ENCODE measurements at places on chromosomes 6 and 20.

GRCh38 chr20:50555662-50556061 lies 45.5 kb downstream of the PTPN1 start:
- DNase-seq = no peak

DNA sequence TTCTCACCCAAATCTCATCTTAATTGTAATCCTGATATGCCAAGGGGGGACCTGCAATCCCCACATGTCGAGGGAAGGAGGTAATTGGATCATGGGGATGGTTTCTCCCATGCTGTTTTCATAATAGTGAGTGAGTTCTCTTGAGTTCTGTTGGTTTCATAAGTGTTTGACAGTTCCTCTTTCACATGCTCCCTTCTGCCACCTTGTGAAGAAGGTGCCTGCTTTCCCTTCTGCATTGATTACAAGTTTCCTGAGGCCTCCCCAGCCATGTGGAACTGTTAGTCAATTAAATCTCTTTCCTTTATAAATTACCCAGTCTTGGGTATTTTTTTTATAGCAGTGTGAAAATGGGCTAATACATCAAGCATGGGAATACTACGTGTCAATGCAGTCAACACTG lies 925.0 kb upstream of the MAN1A1 start:
- DNase-seq = no peak

DNA sequence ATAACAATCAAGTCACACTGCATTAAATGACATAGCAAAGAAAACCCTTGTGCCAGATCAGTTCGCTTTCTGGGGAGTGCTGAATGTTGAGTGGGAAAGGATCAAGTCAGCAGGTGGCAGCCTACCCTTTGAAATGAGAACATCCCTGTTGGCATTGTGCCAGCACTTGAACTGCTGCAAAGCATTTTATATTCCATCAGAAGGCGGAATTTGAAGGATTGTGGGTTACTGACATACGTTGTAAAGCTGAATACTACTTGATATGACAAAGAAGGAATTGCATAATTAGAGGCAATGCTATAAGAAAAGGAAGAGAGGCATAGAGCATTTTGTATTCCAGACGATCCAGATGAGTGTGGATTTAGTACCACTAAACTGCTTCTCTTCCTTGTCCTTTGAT lies 26.5 kb downstream of the BCKDHB start:
- DNase-seq = peak; percentile 47

DNA sequence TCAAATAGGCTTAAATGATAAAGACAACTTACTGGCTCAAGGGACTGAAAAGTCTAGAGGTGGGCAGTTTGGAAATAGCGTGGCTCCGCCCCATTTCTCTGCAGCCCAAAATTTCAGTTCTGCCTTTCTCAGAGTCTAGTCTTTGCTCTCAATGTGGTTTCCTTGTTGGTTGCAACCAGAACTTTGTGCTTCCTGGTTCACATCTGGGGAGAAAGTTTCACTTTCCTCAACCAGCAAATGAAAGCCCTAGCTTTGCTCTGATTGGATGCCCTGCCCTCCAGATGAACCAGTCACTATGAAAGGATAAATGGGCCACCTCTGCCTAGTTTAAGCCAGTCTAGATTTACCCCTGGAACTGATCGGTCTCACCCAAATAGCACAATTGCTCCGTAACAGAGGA lies 14.9 kb downstream of the SYCP2L start:
- no peak for DNase-seq

GRCh38 chr6:100393493-100393892 lies 71.2 kb downstream of the SIM1 start:
- no peak for DNase-seq

GRCh38 chr20:39010496-39010895 lies 48.4 kb downstream of the DHX35 start:
- DNase-seq = no peak

DNA sequence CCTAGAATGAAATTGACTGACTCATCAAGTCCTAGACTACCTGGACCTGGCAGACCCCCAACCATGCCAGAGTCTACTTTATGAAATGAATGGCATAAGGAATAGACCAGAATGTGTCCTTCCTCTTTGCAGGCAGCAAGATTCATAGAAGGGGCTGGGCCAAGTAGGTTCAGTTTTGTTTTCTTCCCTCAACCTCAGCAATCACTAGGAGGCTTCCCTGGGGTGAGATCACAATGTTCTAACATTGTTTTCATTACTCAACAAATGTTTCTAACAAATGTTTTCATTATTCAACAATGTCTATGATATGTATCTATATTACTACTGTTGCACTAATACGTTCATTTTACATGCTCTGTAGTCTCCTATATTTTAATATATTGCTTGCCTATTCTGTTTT lies 8.4 kb upstream of the FAM162B start:
- DNase-seq = no peak

All from HFF-Myc (cell line).